ENCODE measurements at places on chromosomes 5 and 9. TPM values are rescaled to one million over a fixed set of nuclear protein-coding genes. Genes with fewer than 3 reads are reported as not detected.

GRCh38 chr5:1912951-1913565 is 30.3 kb upstream of the IRX4 start:
- DNase-seq, result no peak

DNA sequence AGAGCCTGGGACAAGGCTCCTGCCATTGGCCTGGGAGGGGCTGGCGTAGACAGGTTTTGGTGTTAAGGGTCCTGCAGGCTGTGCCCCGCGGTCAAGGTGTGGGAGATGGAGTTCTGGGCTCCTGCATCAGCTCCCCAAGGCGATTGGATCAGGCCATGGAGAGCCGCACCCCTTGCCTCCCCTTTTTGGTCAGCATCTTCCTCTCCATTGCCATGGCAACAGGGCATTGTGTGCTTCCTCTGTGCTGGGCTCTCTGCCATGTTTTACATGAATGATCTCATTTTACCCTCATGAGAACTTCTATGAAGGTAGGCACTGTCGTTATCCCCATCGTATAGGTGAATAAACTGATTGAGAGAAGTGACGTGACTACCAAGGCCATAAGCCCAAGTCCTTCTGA is 344.3 kb upstream of the CLINT1 start:
- no peak for DNase-seq

Gene MYOZ3
- total RNA-seq, result 0.07 TPM

DNA sequence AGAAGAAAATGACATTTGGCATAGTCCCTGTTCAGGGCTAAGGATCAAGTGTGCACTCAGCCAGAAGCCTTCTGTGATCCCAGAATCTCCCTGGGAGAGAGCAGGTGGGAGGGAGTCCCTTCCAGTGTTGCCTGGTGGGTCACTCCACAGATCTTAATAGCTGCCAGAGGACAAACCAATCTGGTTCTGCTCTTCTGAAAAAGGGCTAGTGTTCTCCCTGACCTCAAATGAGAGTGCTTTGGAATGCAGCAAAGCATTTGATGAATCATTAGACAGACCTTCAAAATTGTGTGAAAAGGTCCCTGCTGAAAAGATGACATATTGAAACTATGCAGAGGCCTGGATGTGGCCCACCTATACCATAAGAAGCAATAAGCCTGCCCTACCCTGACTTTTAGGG is 339.7 kb downstream of the TMEM232 start:
- DNase-seq, result peak; percentile 34

Gene DOCK2
- 68.9 TPM for total RNA-seq

Gene SLC28A3
- total RNA-seq, result 1.0 TPM

DNA sequence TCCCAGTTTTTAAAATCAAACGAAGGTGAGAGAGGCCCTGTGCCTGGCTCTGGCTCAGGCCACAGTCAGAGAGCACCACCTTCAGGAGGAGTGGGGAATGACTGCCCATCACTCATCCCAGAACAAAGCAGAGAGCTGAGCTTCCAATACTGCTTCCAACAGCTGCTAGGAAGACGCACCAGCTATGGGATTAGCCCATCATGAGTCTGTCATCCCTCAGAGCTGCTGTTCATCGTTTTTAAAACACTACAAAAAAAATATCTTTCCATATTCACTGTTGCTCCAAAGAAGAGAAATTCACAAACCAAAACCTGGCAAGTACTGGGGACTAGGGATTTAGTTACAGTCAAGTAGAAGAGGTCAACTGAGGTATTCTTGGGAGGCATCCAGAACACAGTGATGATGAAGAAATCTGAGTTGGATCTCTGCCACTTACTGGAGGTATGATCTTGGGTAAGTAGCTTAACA is 102.4 kb downstream of the CDK5RAP2 start:
- DNase-seq, result peak; percentile 62

DNA sequence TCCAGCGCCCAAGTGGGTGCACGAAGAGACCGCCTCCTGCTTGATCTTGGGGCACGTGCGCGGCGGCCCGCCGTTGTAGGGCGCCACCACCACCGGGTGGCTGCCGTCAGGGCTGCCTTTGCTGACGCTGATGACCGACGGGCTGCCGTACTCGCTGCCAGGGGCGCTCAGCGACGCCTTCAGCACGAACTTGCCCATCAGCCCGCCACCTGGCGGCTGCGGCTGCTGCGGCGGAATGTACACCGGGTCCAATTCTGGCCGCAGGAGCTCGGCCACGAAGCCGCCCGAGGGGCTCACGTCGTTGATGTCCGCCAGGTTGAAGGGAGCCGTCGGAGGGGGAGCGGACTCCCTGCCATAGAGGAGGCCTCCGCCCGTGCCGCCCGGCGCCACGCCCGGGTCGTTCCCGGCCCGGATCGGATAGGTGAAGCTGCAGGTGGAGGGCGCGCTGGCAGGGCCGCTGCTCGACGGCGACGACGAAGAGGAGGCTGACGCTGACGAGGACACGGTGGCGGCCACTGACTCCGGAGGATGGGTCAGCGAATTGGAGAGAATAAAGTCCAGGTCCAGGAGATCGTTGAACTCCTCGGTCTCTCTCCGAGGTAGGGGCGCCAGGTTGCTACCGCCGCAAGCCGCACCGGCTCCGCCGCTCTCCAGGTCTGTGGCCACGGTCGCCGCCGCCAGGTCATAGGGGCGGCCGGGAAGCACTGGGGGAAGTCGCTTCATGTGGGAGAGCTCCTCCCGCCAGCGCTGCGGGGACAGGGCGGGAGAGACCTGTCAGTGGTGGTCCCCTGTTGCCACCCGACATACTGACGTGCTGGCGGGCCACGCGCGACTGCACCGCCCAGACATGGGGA is 1.8 kb downstream of the KLF4 start:
- DNase-seq, result no peak

GRCh38 chr5:56142614-56143372 is 90.3 kb downstream of the ANKRD55 start:
- DNase-seq, result no peak

- no peak for DNase-seq
These were observed 301.2 kb downstream of the KIAA0825 start for GRCh38 chr5:94316916-94317838.
